Fibroblast of skin of scalp (primary cell): ENCODE measurements at places on chromosomes 16 and 17.

DNA sequence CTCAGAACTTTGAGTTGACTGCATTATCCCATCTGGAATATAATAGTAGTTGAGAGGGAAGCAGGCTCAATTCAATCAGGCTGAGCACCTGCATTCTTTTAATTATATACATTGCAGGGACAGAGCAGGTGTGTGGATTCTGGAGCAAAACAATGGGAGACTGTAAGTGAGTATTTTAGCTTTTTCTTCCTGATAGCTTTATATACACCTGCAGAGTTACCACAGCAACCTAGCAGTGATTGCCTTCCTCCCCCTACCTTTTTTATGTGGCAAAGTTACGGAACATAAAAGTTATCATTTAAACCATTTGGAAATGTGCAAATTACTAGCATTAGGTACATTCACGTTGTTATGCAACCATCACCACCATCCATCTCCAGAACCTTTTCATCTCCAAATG, 25.4 kb upstream of the RHOT1 start:
- no peak for DNase-seq

DNA sequence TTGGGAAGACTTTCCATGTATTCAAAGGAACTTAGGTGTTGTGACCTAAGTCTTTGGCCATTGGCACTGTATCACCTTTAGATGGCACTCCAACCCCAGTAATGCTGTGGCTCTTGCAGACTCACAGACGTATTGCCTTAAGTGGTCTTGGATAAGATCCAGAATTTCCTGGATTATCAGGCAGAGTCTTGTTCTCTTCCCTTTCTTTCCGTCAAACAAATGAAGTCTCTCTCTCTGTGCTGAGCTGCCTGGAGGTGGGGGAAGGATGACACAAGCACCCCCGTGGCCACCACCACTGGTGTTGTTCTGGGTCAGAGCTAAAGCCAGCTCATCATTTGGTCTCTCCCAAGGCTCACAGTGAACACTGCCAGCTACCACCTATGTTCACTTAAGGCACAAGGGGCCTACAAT, 789.9 kb upstream of the KIF2B start:
- peak; percentile 11 for DNase-seq

GRCh38 chr16:17241264-17241835, 229.4 kb downstream of the XYLT1 start:
- no peak for DNase-seq

- DNase-seq, result no peak
These were observed 9.5 kb downstream of the DLX4 start for GRCh38 chr17:49978501-49978900.

GRCh38 chr16:19116711-19117449, 3.1 kb downstream of the ITPRIPL2 start:
- DNase-seq, result no peak

GRCh38 chr16:65641762-65642289, 520.0 kb upstream of the CDH11 start:
- no peak for DNase-seq

GRCh38 chr16:82192665-82193064, 22.6 kb upstream of the MPHOSPH6 start:
- peak; percentile 20 for DNase-seq

- no peak for DNase-seq
These were observed 49.7 kb downstream of the ZFPM1 start for GRCh38 chr16:88502776-88503280.

- no peak for DNase-seq
These were observed 6.0 kb downstream of the NKIRAS2 start for GRCh38 chr17:42025936-42026335.

- peak; percentile 81 for DNase-seq
These were observed 9.5 kb downstream of the KRT12 start for GRCh38 chr17:40857535-40857934.

DNA sequence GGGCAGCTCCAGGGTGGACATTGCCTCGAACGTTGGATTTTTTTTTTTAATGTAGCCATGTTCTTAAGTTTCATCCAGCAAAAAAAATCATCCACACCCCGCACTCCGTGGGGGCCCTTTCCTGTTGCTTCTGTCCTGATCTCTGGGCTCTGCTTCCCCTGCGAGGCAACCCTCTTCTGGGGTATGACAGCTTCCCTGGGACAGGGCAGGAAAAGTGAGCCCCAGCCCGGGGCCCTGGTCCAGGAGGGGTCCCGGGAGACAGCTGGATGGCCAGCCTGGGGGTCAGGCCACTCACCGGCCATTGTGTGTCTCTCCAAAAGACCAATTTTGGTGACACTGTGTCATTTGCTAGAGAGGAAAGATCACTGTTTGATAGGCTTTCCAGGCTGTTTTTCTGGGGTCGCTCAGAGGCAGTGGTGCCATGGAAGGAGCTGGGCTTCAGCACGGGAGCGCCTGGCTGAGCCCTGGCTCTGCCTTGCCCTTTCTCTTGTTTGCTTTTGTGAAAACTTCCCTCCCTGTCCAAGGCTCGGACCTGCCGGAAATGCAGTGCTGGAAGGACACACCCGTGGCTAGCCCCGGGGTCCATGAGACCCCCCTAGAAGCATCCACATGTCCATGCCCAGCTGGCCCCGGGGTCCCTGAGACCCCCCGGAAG, 41.0 kb upstream of the CHMP6 start:
- no peak for DNase-seq

DNA sequence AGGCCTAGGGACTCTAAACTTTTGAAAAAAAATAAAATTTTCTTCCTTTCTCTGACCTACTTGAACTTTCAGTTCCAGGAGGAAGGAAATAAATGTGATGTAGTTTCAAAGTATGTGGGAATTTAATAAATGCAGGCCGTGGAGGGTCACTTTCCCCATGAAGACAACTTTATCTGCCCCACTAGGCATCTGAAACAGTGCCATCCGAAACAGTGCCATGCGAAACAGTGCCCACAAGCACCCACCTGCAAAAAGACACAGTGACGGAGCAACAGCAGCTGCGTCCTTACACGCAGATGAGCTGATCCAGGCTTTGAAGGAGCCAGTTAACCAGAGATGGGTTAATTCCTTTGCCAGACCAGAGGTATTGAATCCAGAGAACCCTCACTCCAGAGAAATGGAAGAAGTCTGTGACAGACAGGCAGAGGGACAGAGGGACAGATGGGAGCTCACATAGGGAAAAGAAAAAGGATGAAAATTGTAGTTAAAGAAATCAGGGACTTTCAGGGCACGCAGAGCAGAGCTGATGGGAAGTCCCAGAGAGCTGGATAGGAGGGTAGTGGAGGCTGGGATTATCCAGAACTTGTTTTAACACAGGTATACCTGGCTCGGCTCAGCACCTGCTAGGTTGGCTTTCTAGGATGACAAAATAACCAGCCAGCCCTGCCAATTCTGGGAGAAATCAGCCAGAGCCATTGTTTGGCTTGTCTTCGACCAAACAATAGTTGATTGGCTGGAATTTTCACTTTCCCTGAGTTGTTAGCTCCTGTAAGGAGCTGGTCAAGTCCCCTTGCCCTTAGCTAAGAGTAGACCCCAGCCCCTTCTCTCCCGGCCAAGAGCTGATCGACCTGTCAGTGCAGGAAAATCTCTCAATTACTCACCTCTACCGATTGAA, 17.1 kb upstream of the HOXB13 start:
- DNase-seq, result no peak

GRCh38 chr16:29860218-29860617, 2.8 kb downstream of the CDIPT start:
- DNase-seq, result no peak

DNA sequence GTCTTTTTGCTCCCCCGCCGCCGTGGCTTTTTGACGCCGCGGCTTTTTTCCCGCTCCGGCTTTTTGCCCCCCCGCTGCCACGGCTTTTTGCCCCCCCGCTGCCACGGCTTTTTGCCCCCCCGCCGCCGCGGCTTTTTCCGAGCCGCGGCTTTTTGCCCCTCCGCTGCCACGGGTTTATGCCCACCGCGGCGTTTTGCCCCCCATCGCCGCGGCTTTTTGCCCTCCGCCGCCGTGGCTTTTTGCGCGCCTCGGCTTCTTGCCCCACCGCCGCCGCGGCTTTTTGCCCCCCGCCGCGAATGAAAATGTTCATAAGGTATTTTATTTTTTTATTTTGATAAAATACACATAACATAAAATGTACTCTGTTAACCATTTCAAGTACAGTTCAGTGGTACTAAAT, 527.2 kb upstream of the WSB1 start:
- no peak for DNase-seq

DNA sequence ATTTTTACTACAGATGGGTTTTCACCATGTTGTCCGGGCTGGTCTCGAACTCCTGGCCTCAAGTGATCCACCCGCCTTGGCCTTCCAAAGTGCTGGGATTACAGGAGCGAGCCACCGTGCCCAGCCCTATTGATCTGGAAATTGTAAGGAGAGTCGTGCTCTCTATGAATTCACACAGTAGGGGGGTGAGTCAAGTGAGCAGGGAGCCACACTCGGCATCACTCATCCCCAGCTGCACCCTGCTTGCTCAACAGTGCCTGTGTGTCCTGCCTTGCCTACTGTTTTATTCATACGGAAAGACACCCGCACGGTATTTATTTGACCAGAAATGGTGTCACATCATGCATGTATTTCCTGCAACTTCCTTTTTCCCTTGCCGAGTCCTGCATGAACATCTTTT, 157.2 kb upstream of the FOXF1 start:
- no peak for DNase-seq

DNA sequence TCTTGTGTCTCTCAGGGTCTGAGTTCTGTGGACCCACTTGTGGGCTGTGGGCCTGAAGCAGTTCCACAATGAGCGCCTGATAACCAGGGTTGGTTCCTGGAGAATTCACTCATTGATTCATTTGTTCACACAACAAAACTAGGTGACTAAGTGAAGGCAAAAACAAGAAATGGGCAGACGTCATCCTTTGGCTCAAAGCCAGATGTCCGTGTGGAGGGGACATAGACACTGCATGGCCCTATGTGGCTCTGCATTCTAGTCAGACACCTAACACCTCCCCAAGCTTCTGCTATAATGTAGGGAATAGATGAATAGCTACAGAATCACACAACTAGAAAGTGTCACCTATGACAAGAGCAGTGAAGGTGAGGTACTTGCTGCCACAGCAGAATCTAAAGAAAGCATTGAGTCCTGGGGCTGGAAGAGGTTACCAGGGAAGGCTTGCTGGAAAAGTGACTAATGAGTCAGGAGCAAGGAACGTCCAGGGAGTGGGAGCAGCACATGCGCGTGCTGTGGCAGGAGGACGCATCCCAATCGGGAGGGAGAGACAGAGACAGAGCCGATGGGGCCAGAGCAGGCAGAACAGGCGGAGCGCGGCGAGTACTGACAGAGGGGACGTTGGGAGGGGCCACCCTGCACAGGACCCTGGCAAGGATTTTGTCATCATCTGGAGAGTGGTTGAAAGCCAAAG, 58.9 kb downstream of the CES1 start:
- no peak for DNase-seq

DNA sequence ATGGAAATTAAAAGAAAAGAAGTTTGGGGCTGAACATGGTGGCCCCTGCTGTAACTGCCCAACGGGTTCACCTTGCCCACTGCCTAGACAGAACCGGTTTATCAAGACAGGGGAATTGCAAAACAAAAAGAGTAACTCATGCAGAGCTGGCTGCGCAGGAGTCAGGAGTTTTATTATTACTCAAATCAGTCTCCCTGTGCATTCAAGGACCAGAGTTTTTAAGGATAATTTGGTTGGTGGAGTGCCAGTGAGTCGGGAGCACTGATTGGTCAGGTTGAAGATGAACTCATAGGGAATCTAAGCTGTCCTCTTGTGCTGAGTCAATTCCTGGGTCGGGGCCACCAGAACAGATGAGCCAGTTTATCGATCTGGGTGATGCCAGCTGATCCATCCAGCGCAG, 4.4 kb upstream of the SCPEP1 start:
- no peak for DNase-seq

DNA sequence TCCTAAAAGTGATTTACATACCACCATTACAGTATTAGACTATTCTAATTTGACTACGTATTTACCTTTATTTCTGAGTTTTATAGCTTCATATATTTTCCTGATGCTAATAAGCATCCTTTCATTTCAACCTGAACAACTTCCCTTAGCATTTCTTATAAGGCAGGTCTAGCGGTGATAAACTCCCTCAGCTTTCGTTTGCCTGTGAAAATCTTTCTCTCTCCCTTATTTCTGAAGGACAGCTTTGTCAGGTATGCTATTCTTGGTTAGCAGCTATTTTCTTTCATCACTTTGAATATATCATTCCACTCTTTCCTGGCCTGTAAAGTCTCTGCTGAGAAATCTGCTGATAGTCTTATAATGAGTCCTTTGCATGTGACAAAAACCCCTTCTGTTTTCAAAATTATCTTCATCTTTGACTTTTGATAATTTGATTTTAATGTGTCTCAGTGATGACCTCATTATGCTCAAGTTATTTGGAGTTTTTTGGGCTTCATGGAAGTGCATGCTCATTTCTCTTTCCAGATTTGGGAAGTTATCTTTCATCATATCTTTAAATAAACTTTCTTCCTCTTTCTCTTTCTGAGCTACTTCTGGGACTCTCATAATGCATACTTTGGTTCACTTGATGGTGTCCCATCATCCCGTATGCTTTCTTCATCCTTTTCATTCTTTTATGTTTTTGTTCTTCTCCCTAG, 285.4 kb upstream of the PMFBP1 start:
- DNase-seq, result no peak

DNA sequence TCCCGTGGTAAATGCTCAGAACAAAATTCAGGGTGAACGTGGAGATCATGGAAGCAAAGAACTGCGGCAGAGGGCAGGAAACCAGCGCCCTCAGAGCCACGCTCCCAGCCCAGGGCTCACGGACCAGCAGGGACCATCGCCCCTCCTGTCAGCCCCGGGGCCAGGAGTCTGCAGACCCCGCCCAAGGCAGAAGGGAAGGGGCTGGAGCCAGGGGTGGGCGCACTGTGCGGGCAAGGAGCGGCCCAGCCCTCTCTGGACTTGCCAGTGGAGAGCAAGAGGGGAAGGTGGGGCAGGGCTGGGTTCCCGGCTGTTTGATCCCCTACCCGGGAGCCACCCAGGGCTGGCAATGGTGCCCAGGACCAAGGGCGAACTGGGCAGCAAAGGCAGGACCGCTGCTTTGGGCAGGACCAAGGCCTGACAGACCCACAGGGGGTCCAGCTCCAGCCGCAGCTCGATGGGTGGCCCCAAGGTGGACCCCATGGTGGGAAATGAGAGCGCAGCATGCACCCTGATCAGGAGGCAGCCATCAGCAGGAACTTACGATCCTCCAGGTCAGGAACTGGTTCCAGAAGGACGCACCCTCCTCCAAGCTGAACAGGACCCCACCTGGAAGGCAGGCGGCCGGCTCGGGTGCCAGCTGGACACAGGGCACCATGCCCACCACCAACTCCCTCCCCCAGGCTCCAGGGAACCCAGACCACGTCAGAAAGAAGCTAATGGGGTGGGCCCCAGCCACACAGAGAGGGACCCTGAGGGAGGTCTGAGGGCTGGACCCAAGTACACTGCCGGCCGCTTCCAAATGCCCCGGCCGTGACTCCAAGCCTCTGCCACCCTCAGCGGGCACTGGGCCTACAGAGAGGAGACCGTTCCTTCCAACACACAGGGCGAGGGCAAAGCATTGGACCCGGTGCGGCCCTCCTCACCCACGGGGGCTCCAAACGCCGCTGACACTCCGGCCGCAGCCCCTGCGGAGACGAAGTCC, 11.1 kb upstream of the CCDC154 start:
- DNase-seq, result no peak

GRCh38 chr17:57918017-57918895, 37.0 kb downstream of the CUEDC1 start:
- DNase-seq, result peak; percentile 59

- DNase-seq, result peak; percentile 27
These were observed 16.4 kb upstream of the KRT19 start for GRCh38 chr17:41544491-41544892.

GRCh38 chr17:69269131-69269998, 40.7 kb upstream of the ABCA10 start:
- DNase-seq, result peak; percentile 93

GRCh38 chr17:34178092-34178491, 77.0 kb upstream of the CCL2 start:
- DNase-seq, result no peak

GRCh38 chr16:30603945-30604315, 6.3 kb downstream of the ZNF689 start:
- no peak for DNase-seq
